ENCODE measurements at places on chromosomes 3 and 15.

- DNase-seq, result no peak
These were observed 28.6 kb upstream of the KBTBD12 start for GRCh38 chr3:127886231-127886955.

GRCh38 chr15:51801391-51801835, 28.0 kb upstream of the TMOD3 start:
- DNase-seq, result no peak

GRCh38 chr3:122232485-122232884, 49.0 kb downstream of the CASR start:
- DNase-seq, result no peak

GRCh38 chr15:40536501-40536900, 28.3 kb downstream of the CCDC32 start:
- no peak for DNase-seq

GRCh38 chr15:57609805-57610529, 18.3 kb downstream of the MYZAP start:
- DNase-seq, result no peak

GRCh38 chr3:67653425-67654098, 850 bp downstream of the SUCLG2 start:
- no peak for DNase-seq

DNA sequence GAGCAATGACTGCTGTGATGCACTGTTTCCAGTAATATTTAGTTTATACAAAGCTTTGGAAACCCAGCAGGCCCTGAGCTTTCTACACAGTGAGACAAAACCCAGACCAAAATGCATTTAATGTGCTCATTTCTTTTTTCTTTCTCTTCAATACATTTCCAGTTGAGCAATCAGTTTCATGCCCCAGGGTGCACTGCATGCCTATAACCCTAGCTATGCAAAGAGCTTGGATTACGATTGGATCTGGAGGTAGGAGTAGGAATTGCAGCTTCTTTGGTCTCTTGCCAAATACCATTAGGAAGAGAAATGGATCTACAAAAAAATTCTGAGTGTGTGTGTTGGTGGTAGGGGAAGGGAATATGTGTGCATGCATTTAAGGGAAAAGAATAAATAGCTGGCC, 1001.4 kb downstream of the SQOR start:
- DNase-seq, result no peak

GRCh38 chr3:38343797-38344594, 2.6 kb upstream of the XYLB start:
- DNase-seq, result no peak

GRCh38 chr3:101676216-101676764, 642 bp downstream of the ZBTB11 start:
- DNase-seq, result peak; percentile 97

DNA sequence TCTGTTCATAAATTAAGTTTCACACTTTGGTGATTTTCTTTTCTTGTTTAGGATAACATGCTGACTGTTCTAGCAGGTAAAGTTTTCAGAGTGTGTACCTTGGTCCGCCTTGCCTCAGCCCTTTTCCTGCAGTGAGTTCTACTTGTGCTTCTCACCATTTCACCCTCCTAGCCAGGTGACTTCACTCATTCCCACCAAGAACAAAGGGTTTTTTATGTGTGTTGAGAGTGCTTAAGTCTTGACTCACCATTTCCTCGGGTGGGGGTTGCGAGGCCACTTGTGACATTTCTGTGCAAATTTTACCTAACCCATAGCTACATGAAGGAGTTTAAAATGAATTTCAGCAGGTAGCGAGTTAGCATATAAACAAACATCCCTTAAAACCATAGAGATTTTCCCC, 81.4 kb downstream of the C3orf38 start:
- no peak for DNase-seq

DNA sequence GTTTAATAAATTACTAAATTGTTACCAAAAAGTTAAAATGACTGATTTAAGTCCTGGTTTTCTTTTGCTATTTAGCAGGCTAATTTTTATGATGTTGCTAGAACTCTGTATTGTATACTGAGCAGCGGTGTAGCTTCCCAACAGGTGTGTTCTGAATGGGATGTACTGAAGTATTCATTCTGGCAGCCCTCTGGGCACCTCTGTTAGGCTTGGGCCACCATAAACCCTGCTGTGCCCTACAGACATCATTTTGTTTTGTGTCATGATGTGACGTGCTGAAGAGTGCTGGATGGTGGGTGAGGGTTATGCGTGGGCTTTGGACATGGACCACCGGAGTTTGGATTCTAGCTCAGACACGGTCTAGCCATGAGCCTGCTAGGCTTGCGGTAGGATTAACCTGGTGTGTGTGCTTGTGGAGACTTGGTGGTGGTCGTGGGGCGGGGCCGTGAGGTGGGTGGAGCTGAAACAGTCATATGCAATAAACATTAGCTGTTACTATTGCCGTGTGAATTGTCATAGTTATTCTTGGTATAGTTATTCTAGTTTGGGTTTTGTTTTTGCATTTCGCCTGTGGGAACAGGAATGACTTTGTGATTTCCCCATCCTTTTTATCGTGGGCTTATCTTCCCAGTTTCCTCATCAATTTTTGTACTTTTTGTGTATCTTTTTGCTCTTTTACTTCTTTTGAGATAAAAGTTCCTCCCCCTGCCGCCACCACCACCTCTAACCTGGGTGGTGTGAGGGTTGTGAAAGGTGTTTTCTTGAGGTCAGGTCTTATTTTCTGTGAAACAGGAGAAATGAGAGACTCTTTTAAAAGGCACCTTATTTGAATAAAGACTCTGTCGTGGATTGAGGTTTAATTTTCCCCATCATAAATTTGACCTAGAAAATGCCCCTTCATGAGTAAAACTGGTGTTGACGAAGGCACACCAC, 93.7 kb downstream of the MCTP2 start:
- no peak for DNase-seq

DNA sequence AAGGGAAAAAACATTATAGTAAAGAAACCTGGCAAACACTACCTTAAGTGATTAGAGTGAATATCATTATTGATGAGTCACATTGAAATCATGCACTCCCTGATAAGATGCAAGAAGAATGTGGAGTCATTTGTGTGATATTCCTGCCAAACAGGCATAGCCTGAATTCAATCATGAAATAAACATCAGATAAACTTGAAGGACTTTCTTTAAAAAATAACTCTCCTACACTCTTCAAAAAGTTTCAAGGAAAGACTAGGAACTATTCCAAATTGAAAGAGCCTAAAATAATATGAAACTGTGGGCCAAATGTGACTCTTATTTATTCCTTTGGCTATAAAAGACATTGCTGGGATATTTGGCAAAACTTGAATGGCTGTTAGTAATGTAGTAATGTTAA, 625.7 kb upstream of the LMCD1 start:
- DNase-seq, result no peak

GRCh38 chr15:79900087-79900486, 3.3 kb upstream of the MTHFS start:
- no peak for DNase-seq

DNA sequence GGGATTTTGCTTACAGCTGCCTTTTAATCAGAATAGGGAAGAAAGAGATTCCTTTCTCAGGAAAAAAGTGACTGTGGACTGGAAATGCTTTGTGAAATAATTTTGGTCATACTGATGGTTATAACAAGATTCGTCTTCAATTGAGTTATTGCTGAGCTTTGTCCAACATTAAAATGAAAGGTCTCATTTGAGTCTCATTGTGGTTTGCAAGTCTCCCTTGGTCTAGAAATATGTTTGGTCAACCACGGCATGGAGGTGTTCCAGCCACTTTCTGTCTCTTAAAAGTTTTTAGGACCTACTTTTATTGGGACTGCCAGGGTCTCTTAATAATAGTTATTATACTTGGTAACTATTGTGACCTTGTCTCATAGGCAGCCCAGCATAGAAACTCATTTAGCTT, 15.3 kb downstream of the FLNB start:
- no peak for DNase-seq

DNA sequence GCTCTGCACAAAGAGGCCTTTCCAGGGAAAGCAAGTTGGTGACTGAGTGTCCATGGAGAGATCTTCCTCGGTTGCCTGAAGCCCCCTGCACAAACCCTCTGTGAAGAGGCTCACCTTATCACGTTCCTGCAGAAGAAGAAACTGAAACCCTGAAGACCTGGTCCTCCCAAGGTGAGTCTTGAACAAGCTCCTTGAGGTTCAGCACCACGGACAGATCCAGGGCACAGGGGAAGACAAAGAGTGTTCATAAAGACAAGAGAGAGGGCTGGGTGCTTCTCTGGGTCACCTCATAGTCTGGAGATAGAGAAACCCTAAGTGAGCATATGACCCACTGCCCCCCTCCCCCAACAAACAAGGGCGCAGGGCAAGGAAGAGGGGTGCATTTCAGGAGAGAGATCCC, 21.7 kb upstream of the TBC1D21 start:
- DNase-seq, result peak; percentile 40

- DNase-seq, result no peak
These were observed 23.1 kb upstream of the MBNL1 start for GRCh38 chr3:152245498-152246170.

DNA sequence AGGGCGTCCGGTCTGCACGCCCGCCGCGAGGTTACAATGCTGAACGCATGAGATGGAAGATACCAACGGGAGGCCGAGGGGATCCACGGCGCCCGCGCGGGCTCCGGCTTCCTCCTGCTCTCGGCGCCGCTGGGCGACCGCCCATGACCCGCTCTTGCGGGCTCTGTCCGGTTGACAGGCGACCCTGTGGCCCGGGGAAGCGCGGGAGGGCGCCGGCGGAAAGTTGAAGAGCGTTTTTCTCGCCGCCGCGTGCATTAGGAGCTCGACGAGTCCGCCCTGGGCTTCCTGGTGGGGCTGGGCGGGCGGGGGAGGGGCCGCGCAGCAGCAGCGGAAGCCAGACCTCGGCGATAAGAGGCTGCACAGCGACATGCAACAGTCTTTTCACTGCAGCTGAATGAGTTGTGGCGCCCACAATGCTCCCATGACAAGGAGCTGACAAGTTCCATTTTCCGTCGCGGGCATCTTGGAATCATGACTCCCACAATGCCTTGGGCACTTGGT, at the start of gene MBNL1:
TSS of gene MBNL1 (plus strand) at position 375 of the 501 bp plus-strand sequence. CDS start 31,265 bp downstream, outside the sequence.
- peak; percentile 81 for DNase-seq

- no peak for DNase-seq
These were observed 3.3 kb downstream of the RPL35A start for GRCh38 chr3:197953325-197953724.

GRCh38 chr3:128855569-128855968, 23.9 kb upstream of the ACAD9 start:
- no peak for DNase-seq

- DNase-seq, result no peak
These were observed 13.2 kb downstream of the PAK6 start for GRCh38 chr15:40252141-40252437.

DNA sequence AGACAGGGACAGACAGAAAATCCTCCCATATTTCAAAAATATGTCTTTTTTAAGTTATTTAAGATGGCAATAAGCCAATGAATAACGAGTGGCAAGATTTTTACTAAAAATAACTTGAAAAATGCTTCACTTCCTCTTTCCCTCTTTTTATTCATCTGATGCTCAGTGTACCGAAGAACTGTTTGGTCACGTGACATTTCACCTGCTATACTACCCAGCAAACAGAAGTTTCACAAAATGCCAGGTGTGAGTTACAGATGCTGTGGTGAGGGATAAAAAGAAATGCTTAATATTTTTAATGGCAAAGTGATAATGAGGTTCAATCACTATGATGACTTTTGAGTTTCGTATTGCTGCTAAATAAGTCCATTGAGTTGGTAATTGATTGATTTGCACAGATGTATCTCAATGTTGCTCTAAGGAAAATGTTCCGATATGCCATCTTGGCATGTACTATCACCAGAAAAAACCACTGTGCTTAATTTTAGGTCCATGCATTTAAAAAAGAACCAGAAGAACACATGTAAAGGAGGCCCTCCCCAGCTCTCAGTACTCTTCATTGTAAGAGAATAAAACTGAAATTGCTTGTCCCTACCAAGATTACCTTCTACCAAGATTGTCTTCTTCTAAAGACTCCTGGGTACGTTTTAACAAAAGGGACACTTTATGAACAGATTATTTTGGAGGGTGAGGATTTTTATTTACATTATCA, 26.0 kb upstream of the SEC62 start:
- DNase-seq, result no peak

DNA sequence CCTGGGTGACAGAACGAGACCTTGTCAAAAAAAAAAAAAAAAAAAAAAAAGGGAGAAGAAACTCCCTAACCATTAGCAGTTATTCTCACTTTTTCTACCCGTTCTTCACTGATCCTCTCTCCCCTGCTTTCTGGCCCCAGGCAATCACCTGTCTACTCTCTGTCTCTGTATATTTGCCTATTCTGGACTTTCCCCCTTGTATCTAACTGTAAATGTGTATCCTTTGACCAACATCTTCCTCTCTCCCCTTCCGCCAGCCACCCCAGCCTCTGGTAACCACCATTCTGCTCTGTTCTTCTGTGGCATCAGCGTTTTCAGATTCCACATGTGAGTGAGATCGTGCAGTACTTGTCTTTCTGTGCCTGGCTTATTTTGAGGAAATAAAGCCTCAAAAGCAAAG, 6.9 kb downstream of the CYFIP1 start:
- DNase-seq, result no peak

DNA sequence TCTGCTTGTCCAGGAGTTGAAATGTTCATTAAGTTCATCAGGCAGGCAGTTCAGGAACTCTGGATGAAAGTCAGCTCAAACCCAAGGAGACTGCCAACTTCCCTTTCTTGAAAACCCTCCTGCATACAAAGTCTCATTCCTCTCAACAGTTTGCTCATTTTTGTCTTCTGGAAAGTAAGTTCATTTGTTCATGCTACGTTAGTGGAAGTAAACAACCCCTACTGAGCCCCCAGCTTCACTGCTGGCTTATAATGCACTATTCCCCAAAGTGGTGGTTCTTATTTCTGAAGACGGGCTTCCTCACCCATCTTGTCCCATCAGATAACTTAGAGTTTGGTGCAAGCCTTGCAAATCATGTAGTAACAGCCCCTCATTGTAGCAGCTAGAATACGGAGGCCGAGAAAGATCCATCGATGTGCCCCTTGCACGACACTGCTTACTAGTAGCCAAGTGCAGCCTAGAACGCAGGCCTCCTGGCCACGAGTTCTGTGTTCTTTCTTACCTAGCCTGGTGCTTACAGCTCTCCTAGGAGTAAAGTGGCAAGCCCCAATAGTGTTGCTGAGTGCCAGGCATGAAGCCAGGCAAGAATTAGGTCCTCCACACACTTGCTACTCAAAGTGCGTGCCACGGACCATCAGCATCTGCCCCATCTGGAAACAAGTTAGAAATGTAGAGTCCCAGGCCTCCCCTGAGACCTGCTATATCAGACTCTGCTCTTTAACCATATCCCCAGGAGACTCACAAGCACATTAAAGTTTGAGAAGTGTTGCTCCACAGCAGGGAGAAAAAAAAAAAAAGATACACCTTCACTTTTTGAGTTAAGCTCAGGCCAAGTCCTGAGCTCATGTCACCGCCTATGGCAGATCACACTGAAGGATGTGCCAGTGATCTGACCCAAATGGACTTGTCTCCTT, 82.5 kb downstream of the RFTN1 start:
- DNase-seq, result no peak
